Myocyte (in vitro differentiated cells): ENCODE measurements at places on chromosomes 2 and 18. TPM values are rescaled to one million over a fixed set of nuclear protein-coding genes. Genes with fewer than 3 reads are reported as not detected.

- DNase-seq: peak; percentile 78
These were observed 50.6 kb downstream of the PMAIP1 start for GRCh38 chr18:59950215-59950944.

DNA sequence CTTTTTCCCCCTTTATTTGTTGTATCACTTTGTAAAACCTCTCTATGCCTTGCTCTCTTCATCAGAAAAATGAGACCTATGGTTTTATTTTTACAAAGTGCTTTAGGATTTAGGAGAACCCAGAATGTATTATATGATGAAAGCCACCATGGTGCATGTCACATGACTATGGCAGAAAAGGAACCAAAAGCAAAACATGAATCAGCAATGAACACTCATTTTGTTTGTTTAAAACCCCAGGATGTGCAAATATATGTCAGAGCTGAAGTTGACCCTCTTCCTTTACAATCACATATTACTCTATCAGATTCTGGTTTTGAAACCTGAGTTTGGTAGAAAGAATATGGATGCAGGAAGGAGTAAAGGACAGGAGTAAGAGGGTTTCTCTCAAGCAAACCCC, 70.0 kb downstream of the FIGN start:
- no peak for DNase-seq

- peak; percentile 71 for DNase-seq
These were observed 176.2 kb upstream of the ZC3H15 start for GRCh38 chr2:186309901-186310300.

GRCh38 chr2:237289139-237289538, 124.8 kb downstream of the COL6A3 start:
- no peak for DNase-seq

DNA sequence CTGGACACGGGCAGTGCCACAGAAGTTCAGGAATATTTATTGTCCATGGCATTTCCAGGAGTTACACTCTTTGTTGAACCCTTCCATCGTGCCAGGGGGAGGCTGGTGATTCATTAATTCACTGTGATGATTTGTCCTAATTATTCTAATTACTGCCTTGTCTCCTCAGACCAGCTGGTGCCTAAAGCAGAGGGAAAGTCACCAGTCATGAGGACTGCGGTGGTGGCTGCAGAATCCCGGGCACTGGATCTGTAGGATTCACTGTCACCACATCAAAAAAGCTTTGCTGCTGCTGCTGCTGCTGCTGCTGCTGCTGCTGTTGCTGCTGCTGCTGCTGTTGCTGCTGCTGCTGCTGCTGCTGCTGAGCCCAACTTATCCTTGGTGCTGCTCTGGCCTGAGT, 908.2 kb downstream of the TSN start:
- DNase-seq: no peak

GRCh38 chr2:11286749-11287148, 57.7 kb downstream of the ROCK2 start:
- peak; percentile 48 for DNase-seq

DNA sequence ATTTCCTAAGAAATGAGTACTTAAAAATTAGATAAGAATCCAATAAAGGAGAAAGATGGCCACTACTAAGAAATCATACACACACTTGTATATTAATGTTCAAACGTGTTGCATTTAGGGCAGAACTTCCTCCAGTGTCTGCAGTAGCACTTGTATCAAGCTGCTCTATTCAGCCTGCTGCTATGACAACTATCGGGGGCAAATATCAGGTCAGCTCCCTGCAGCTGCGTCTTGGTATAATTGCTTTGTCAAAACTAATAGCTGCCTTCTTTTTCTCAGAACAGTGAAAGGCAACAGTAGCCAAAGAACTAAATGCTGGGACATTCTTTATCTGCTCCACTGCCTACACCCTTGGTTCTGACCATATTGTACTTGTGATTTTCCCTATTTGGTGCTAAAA, 300.7 kb downstream of the NOL4 start:
- no peak for DNase-seq

- peak; percentile 50 for DNase-seq
These were observed 77.9 kb upstream of the SLC66A3 start for GRCh38 chr2:11077411-11077810.

GRCh38 chr18:59459369-59460071, 100.5 kb upstream of the LMAN1 start:
- DNase-seq: peak; percentile 58

- DNase-seq: peak; percentile 74
These were observed 82.8 kb upstream of the SEC11C start for GRCh38 chr18:59056706-59057492.

- DNase-seq: peak; percentile 31
These were observed 57.7 kb upstream of the TFCP2L1 start for GRCh38 chr2:121342751-121343150.

GRCh38 chr2:68435615-68436014, 31.5 kb downstream of the FBXO48 start:
- DNase-seq: peak; percentile 17

DNA sequence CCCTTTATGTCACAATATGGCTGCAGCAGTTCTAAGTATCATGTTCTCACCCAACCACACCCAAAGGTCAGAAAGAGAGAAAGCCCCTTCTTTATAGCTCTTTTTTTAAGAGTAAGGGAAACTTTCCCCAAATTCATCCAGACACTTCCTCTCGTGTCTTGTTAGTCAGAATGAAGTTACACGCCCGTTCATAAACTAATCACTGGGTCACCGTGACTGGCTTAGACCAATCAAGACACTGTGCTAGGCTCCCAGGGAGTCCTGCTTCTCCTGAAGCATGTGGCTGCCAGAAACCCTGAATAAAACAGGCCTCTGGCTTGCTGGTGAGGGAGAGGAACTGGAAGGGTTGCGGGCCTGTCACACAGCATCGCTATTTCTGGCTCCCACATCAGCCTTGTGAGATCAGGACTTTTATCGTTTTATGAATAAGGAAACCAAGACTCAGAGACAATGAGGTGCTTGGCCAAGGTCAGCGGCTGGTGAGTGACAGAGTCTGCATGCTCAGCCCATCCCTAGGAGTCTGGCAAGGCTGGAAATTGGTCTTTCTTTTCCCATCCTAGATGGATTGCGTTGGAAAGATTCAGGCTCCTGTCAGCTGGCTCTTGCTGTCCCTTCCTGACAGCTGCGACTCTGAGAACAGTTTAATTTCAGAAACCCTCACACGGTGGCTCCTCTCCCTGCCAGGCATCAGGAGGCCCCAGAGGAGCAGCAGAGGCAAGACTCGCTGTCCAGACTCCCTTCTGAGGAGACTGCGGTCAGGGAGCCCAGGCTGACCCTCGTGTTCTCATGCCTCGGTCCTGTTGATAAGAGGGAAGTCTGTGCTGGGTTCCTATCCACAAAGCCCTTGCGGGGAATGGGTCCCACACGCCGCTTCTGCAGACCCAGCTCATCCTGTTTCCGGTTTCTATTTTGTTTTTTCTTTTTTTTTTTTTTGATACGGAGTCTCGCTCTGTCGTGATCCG, 104.5 kb upstream of the TAF1B start:
- peak; percentile 94 for DNase-seq

DNA sequence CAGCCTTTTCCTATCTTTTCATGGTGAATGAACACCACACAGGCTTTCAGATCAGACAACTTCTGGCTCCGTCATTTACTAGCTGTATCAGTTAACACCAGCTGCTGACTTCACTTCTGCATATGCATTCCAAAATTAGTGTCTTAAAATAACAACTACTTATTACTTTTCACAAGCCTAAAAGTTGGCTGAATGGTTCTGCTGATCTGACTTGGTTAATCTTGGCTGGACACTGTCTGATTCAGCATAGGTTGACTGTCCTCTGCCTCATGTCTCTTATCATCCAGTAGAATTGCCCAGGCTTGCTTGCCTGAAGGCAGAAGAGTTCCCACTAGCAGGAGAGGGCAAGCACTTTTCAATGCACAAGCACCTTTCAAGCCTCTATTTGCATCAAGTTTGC, 72.7 kb downstream of the MARCHF4 start:
- DNase-seq: peak; percentile 39

GRCh38 chr2:136917411-136917881, 152.1 kb downstream of the THSD7B start:
- DNase-seq: no peak

- DNase-seq: no peak
These were observed 2.0 kb upstream of the CAPN14 start for GRCh38 chr2:31219131-31219969.

DNA sequence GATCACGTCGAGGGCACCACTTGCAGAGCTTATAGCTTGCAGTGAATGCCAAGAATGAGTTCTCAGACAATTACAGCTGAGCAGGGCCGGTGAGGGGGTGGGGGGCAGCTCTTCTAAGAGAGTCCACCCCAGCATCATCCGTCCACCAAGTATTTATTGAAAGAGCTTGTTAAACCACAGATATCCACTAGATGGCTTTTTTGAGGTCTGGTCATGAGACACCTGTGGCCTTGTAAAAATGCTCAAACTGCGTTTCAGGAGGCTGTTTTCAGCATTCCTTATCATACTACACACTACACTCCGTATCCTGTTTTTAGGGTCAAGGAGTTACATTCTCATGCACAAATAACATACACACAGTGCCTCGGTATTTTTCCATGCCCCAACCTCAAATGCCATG, 51.5 kb downstream of the DNAJC10 start:
- peak; percentile 53 for DNase-seq

DNA sequence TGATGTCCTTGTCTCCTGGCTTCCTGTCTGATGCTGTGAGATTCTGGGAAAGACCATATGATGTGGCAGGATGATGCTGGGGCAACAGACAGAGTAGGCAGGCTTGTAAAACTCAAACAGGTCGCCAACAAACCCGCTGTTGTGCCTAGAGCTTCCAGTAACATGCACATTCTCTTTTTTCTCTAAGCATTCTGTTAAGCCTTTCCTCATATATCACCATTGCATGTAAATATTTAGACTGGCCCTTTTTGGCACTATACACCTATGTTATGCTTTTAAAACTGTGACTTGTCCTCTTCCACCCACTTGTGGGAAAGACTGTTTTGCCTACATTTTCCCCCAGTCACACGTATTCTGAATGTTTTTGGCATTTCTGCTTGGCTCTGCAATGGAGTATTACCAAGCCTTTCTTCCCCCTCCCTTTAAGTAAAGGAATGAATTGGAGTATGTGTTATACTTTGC, 250.4 kb upstream of the TANK start:
- DNase-seq: no peak

GRCh38 chr2:69190743-69191404, 177.9 kb downstream of the ANTXR1 start:
- DNase-seq: no peak

GRCh38 chr2:212929971-212930370, 221.4 kb downstream of the IKZF2 start:
- no peak for DNase-seq

DNA sequence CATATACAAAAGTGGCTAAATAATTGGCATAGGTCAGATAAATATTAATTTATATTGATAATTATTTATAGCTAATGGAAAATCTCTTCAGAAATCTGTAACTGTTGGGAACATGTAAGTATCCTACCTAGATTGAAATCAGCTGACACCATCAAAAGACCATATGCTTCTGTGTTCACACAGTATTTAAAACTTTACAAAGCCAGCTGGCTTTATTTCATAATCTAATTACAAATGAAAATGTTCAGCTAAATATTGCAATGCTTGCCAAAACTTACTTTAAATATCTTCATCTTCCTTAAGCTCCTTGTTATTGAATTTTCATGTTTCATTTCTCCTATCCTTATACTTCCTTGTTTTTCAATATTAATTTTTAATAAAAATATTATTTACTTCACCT, 190.9 kb upstream of the DOK6 start:
- no peak for DNase-seq

DNA sequence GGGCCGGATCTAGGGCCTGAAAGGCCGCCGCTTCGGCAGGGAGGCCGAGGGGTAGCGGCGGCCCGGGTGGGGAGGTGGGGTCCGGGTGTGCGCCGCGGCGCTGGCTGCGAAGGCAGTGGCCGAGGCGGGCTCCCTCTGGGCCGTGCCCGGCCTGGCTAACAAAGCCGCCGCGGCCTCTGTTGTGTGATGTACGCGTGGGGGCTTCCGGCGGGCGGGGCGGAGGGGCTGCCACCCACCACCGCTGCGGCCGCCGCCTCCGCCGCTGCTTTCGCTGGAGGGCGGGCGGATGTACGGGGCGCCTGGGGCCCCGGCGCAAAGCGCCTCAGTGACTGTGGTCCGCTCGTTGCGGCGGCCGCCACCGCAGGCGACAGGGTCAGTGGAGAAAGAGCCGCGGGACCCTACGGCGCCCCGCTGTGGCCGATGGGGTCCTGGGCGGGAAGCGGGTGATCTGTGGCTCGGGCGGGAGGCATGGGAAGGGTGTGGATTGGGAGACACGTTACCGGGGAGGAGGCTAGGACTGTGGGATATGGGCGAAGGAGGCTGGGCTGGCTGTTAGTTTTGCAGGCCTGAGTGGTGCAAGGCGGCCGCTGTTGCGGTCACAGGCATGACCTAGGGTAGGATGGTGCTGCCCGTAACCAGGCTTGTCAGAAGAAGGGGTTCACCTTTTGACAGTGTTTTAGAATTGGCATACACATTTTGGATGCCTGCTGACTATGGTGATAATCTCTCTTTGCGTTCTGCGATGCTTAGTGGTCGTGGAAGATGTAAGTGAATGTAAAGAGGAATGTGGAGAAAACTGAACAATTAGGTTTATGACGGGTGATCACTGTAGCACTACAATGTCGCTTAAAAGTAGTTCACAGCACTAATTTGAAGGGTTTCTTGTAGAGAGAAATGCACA, 662 bp downstream of the BZW1 start:
- peak; percentile 89 for DNase-seq

GRCh38 chr2:88606371-88607030, 20.8 kb downstream of the EIF2AK3 start:
- peak; percentile 21 for DNase-seq

DNA sequence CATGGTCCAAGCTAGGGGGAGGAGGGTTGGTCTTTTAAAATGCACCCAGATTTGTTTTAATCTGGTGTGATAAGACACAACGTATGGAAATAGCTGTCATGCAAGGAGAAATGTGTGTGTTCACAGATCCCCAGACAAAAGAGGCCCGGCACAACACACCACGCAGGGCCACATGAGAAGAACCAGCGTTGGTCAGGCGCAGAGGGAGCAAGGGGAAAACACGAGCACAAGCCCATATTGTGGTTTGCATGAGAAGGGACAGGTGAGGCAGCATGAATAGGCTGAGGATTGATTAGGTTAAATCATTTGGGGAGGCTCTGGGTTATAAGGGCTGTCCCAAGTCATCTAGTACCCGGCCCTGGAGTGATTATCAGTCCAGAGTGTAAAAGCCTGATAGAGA, 272.5 kb upstream of the NCKAP5 start:
- DNase-seq: no peak

GRCh38 chr2:126799301-126799700, 99.4 kb upstream of the TEX51 start:
- DNase-seq: no peak

Gene STARD6
- not detected in 2 replicates for total RNA-seq

Gene CMPK2
- total RNA-seq: 0.51 and 0.57 TPM in 2 replicates

Gene CHST9
- not detected in 2 replicates for total RNA-seq

Gene TUBB8B
- not detected in 2 replicates for total RNA-seq

Gene C2orf42
- 13.2 and 23.6 TPM in 2 replicates for total RNA-seq

Gene DRC1
- total RNA-seq: 0.21 TPM in 1 of 2 replicates, not detected in the other

Gene CHRND
- 273 and 339 TPM in 2 replicates for total RNA-seq

Gene SUPT7L
- 35.4 and 44.0 TPM in 2 replicates for total RNA-seq

Gene RAMP1
- total RNA-seq: 19.5 and 20.9 TPM in 2 replicates

Gene MAL
- 1.6 and 2.2 TPM in 2 replicates for total RNA-seq

Gene SLC16A14
- total RNA-seq: 0.52 and 0.80 TPM in 2 replicates

Gene SCN1A
- not detected in 2 replicates for total RNA-seq
